Activated T-helper 2 cell treated with anti-CD3 and anti-CD28 coated beads, Interferon-gamma antibody, Interleukin-2, Interleukin-4, amounts not matched to agents 10 μg/mL and 5 μg/mL and 100 μg/mL, durations not matched to agents 14 hours and 24 hours and 36 hours (primary cell): ENCODE measurements at places on chromosomes 12 and 14. TPM values are rescaled to one million over a fixed set of nuclear protein-coding genes. Genes with fewer than 3 reads are reported as not detected.

- DNase-seq = peak; percentile 7
Measured at GRCh38 chr14:101120641-101121507, 217.4 kb upstream of the RTL1 start.

DNA sequence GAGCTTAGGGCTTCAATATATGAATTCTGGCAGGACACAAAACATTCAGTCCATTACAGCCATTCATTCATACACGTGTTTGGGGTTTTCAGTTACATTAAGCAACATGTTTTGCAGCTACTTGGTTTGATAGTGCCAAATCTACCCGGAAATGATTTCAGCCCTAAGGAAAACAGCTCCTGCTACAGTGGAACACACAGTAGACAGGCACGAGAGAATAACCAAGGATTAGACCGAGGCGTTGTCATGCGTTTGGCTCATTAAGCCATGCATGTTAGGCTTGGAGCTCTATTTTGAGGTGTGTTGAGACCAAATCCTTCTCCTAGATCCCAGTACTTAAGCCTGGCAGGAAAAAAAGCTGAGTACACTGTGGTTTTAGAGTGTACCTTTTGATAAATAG lies 177.4 kb downstream of the PRKCH start:
- DNase-seq = no peak

GRCh38 chr14:56300495-56300894 lies 182.3 kb downstream of the PELI2 start:
- no peak for DNase-seq

- no peak for DNase-seq
Measured at GRCh38 chr12:51953089-51953488, 1.6 kb downstream of the ACVR1B start.

GRCh38 chr12:102215992-102216691 lies 18.5 kb upstream of the PMCH start:
- DNase-seq = no peak

- DNase-seq = no peak
Measured at GRCh38 chr14:24367514-24368211, at the start of gene NFATC4. NFATC4 (plus strand) TSS chr14:24368184; CDS start chr14:24368341, 157 bp downstream.

- DNase-seq = no peak
Measured at GRCh38 chr12:19694627-19695026, 255.3 kb downstream of the AEBP2 start.

DNA sequence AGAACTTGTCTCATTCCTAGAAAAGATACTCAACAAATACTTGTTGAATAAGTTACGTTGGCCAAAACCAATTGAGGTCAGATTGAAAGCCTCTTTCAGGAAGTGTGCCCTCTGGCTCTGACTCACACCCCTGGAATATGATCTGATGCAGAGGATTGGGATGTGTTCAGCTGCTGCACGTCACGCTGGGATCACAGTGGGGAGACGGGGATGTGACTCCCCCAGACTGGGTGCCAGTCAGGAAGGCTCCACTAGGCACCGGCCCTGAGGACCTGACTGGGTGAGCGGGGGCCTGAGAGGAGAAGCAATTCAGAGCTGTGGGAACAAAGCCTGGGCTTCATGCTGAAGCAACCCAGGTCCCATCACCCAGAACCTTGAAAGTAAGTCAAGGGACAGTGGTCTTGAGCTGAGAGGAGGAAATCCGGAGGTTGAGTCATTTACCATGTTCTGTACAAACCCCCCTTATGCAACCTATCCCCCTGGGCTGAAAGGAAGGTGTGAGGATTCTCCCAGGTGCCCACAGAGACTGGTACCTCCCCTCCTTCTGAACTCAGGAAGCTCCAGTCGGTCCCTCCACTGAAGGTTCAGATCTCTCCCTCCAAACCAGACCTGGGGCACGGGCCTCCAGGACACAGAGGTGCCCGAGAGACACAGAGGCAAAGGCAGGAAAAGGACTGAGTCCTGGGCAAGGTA lies 3.9 kb downstream of the CEBPE start:
- no peak for DNase-seq

DNA sequence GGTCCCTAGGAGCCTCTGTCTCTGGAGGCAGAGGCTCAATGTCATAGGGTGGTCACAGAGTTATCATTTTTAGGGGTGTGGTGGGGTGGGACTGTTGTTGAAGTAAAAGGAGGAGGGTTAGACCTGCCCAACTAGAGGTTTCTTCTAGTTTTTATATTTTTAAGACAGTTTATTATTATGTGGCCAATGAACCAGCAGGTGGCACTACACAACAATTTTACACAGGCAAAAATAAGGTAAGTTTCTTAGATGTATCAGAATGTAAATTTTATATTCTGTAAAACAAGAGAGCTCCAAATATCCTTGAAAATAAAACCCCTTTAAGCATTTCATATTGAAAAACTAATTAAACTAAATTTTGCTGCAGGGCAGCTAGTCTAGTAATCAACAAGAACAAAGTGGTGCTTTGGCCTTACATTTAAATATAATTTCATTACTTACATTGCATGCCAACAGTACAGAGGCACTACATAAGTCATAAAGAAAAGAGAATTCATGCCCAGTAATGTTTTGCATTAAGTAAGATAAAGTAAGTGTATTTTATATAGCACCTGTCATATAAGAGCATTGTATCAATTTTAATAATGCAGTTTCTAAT lies 22.2 kb upstream of the OVCH1 start:
- DNase-seq = no peak

DNA sequence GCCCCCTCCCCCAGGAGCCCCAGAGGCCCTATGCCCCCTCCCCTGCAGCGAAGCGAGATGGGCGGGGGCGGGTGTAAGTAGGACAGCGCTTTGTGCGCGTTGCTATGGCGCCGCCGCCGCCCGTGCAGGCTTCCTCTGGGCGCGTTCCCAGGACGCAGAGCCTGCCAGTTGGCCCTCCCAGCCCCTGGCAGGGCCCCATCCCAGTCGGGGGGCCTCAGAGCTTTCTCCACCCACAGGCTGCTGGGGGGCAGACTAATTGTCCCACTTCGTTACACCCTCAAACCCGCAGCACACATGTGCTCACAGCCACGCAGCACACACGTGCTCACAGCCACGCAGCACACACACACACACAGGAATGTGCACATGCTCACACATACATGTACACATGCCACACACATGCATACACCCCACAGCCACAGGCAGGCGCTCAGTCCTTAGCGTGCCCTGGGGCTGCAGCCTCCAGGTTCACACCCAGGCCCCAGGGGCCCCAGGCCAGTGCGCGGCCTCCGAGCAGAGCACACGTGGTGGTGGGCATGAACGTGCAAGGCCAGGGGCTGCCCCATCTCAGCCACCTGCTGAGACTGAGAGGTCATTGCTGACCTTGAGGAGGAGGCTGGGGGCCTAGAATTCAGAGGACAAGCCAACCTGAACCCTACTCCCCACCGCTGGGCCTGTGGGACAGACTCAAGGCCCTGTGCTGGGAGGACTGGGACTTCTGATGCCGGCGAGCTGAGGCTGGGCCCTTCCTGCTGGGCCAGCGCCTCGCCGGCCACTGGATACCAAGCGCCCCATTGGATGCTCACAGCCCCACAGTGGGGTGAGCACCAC lies 15.6 kb downstream of the TRMT61A start:
- no peak for DNase-seq

DNA sequence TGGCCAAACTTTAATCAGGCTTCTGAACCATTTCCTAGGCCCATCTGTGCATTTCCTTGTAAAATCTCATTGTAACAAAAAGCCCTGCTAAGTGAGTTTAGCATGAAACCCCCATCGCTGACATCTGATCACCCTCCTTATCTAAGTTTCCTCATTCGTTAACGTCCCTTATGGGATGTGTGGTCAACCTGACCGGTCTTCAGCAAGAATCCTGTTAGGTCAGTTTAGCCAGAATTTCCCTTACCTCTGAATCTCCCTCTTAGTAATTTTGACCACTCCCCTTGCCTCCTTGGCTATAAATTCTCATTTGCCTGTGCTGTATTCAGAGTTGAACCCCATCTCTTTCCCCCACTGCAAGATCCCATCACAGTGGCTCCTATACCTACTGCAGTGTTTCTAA lies 239.3 kb downstream of the RMST start:
- no peak for DNase-seq

- no peak for DNase-seq
Measured at GRCh38 chr12:73125148-73125547, 853.0 kb downstream of the TRHDE start.

DNA sequence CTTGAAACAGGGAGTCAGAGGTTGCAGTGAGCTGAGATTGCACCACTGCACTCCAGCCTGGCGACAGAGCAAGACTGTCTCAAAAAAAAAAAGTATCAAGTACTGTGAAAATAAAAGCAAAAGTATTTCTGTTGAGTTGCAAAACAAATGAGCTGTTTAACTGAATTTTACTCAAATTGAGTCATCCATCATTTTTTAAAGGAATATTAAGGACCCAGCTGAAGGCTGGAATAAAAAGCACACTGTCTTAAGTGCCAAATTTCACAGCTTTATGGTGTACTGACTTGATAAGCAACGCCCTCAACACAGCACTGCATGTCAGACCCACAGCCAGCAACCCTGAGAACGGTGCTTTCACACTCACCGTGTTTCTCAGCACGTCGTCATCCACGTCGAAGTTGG lies 57.9 kb downstream of the AMN start:
- no peak for DNase-seq

- no peak for DNase-seq
Measured at GRCh38 chr12:87820524-87821202, 208.5 kb downstream of the C12orf50 start.

DNA sequence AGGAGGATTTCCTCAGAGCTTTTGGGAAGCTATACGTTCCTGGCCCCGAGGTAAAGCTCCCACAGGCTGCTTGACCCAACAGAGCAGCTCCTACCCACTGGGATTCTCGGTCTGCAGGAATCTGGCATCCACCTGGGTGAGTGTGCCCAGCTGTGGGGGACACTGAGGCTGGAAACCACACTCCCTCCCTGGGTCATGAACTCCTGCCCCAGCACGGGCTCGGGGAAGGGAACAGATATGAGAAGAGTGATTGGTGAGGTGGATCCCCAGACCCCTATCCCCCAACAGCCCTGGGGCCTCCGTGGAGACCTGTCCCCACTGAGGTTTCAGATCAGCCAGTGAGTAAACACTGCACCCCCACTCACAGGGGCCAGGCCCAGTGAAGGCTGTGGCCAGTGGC lies 3.3 kb downstream of the FAIM2 start:
- no peak for DNase-seq

DNA sequence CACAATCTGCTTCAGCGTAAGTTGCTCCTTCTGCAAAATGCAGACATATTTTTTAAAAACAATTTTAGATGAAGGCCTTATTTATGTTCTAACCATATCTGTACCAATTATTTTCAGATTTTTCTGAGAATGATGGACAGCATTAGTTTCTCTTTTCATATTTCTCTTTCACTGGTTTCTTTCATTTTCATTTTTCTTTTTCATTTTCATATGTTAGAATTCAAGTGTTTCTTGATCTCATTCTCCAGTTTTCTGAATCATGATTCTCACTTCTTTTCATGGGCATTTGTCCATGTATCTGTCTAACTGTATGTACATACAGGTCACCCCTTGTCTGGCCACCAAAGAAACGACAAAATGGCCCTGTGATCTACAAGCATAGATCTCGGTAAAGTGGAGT lies 346.6 kb downstream of the NAV3 start:
- no peak for DNase-seq

SLC5A8 gene
- total RNA-seq = not detected in 2 replicates

PPP4R3A gene
- 104 and 121 TPM in 2 replicates for total RNA-seq

CCDC177 gene
- total RNA-seq = 0.05 TPM in 1 of 2 replicates, not detected in the other

SCN8A gene
- total RNA-seq = 0.25 and 0.39 TPM in 2 replicates

ADAM21 gene
- not detected in 2 replicates for total RNA-seq

SDR9C7 gene
- not detected in 2 replicates for total RNA-seq

TESPA1 gene
- 179 and 186 TPM in 2 replicates for total RNA-seq

ZNF384 gene
- total RNA-seq = 73.7 and 75.4 TPM in 2 replicates

ITPK1 gene
- total RNA-seq = 66.9 and 70.8 TPM in 2 replicates
